SJSA1 (cell line): ENCODE measurements at places on chromosomes 7 and 10.

GRCh38 chr7:106382929-106383328 lies 98.1 kb upstream of the NAMPT start:
- no peak for DNase-seq

DNA sequence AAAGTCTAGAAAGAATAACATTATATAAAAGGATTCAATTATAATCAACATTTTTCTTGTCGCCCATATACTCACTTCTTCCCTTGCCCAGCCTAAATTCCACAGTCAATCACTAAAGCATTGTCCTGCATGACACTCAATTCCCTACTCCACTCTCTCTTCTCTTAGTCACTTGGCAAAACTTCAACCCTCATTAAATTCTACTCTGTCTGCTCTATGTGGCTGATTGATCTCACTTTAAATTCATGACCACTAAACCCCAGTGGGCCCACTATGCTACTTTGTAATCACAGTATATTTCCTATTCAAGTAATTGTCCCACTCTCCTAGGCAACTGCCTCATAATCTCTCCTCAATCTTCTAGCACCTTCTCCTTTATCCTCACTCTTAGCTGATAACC lies 54.1 kb downstream of the MTERF1 start:
- no peak for DNase-seq

DNA sequence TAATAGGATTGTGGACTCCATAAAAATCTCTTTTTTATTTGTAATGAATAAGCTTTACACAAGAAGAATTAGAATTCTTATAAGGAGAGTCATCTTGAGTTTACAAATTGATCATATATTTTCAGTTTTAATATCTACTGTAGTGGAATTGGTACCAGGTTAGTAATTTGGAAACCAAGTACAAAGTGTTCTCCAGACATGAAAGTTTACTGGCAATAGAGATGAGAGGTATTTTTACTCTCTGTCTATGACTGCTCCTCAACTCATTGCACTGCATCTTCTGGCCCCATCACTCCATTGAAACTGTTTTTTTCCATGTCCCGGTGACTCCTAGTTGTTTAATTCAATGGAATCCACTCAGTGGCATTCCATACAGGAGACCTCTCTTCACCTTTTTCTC lies 164.5 kb upstream of the SMIM30 start:
- no peak for DNase-seq

GRCh38 chr10:8331896-8332729 lies 277.6 kb downstream of the GATA3 start:
- peak; percentile 54 for DNase-seq

DNA sequence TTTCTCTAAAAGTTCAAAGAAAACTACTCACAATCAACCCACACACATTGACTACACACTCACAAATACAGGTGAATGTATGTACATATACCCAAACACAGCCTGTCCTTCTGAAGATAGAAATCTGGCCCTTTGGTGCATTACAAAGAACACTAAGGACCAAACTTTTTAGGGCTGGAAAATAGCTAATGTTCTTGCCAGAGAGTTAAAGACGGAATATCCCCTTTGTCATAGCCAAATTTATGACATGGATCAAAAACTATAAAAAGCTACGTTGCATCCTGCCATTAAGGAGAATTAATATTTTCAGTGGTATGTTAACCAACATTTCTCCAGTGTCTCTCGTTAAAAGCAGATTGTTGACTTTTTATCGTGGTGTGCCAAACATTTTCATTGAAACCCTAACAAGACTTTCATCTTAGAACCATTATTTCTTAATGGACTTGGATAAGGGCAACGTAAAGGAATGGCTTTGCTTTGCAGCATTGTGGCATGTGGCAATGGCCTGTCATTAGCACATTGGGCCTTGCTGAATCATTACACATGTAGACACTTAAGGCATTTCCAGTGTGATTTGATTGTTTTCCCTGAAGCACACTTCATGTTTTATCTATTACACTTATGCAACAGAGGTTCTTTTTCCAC lies 150.9 kb upstream of the MEOX2 start:
- no peak for DNase-seq

- DNase-seq, result no peak
These were observed 38.3 kb upstream of the YAE1 start for GRCh38 chr7:39527951-39528350.

DNA sequence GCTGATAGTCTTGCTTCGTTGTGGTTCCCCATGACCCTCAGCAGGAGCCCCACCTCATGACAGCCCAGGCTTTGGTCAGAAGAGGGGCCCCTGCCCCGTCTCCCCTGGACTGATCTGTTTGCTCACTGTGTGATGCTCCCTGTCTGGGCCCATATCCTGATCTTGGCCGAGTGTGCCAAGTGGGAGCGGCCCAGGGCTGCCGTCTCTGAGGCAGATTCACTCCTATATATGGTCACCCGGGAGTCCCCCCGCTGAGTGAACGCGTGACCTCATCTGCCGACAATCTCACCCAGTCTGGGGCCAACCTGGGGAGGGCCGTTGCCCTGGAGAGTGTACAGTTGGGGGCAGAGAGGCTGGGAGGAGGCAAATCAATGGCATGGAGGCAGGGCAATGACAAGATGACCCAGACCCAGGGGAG lies 34.5 kb downstream of the PPIF start:
- peak; percentile 88 for DNase-seq

- DNase-seq, result no peak
These were observed 113.4 kb downstream of the SRI start for GRCh38 chr7:88106434-88106833.
